ENCODE measurements at places on chromosomes 6 and 20.

DNA sequence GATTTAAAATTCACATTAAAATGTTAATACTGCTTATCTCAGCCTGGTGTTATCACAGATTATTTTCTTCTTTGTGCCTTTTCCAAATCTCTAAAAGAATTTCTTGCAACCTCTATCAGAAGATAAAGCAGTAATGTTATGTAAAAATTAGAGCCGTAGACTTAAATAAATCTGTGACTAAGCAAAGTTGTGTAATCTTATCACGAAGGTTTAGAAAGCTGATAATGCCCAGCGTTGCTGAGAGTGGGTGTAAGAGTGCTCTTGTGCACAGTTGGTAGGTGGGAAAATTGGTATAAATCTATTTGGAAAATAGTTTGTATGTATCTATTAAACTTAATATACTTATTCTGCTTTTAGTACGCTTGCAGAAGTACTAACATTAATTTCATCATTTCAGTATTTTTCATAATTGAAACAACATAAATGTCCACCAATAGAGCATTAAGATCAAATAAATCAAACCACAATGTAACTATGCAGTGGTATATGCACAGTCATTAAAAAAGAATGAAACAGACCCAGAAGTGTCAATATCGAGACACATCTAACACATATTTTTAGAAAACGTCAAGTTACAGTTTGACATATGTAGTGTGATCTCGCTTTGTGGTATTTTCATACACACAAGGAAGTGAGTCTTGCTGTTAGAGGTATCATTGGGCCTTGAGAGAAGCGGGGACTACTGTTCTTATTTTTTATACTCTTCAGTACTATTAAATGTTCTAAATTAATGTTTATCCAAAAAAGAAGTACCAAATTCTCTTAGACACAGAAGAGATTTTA lies 54.4 kb upstream of the PBOV1 start:
- no peak for DNase-seq

- DNase-seq, result no peak
Measured at GRCh38 chr6:7188492-7188891, 80.7 kb downstream of the RREB1 start.

DNA sequence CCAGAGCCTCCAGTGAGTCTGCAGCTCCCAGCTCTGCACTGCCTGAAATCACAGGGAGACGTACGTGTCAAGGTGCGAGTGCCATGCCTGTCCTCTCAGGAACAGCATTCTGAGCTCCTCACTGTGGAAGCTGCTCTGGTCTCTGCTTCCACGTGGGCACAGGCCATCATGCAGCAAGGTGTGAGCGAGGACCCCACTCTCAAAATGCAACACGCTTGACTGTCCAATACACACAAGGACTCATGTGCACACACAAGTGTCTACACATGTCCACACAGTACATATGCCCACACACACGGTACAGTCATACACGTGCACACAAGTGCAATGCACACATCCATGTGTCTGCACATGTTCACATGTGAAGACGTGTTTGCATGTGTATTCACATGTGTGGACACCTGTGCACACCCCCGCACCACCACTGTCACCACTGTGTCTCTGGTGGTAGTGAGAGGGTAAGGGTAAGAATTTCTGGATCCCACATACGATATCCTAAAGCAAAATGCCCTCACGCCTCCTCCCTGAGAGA lies 260.5 kb downstream of the DLL1 start:
- peak; percentile 1 for DNase-seq

DNA sequence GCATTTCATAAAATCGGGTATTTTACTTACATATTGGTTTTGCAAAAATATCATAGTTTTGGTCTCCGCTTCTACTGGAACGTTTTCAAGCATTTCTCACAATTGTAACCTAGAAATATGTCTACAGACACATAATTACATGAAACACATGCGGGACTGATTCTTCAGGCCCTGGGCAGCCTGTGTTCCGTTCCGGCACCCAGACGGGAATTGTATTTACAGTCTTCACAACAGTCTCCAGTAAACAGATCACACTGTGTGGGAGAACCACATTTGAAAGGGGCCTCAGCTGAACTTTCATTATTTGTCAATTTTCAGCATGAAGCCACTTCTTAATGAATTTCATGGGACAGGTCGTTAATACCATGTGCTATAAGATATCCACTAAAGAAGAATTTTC lies 196.9 kb downstream of the DST start:
- DNase-seq, result no peak

GRCh38 chr6:71239694-71240093 lies 48.9 kb upstream of the OGFRL1 start:
- no peak for DNase-seq

- no peak for DNase-seq
Measured at GRCh38 chr6:41355952-41356351, 20.5 kb downstream of the NCR2 start.

DNA sequence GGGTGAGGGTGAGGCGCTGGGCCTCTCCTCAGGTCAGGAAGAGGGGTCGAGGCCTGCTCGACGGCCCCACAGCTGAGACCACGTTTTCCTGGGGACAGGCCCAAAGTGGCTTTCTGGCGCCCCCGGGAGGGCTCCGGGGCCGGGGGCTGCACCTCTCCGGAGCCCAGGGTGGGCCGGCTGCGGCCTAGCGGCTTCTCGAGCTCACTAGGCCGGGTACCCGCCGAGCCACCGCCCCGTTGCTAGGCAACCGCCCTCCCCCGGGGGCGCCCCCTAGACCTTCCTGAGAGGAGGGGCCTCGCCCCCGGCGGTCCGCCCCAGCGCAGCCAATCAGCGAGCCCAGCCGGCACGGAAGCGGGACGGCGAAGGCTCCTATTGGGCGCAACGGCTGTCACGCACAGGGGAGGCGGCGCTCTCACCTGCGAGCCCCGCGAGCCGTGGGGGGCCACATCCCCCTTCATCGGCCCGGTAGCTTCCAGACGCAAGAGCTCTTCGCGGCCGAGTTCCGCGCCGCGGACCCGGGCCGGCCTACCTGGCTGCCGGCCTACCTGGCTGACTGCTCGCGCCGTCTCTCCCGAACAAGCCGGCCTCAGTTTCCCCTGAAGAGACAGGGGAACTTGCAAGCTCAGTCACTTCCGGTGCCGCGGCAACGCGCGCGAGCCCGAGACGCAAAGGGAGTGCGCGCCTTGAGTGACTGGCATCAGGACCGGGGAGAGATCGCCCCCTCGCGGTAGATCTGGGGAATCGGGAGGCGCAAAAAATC lies 831 bp upstream of the BCL2L1 start:
- peak; percentile 99 for DNase-seq
